ENCODE measurements at places on chromosomes 11 and 22. TPM values are rescaled to one million over a fixed set of nuclear protein-coding genes. Genes with fewer than 3 reads are reported as not detected.

DNA sequence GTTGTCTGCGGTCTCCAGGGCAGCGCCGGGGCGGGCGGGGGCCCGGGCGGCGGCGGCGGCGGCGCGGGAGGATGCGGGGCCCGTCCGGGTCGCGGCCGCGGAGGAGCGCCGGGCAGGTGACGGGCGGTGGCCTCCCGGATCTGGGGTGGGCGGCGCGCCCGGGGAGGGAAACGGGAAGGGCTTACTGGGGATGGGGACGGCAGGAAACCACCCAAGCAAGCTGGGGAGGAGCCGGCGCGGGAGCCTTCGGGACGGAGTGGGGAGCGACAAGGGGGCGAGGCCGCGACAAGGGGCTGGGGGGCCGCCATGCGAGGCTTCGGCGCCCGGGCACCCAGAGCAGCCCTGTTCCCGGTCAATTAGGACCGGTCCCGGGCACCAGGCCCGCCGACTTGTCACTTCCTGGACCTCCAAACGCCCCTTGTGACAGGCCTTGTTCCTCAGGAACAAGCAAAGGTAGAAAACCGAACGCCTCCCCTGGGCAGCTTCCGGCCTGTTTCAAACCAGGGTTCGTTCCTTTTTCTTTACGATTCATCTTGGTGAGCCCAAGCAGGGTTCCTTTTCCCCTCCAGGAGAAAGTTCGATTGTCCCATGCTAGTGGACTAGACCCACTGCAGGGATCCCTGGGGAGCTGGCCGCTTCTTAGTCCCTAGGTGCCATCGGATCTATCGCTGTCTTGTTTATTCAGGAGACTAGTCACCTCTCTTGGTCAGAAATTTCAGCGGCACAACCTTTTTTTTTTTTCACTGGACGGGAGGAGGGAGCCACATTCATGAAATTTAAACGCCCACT, 492 bp downstream of the JHY start:
- DNase-seq, result peak; percentile 74

DNA sequence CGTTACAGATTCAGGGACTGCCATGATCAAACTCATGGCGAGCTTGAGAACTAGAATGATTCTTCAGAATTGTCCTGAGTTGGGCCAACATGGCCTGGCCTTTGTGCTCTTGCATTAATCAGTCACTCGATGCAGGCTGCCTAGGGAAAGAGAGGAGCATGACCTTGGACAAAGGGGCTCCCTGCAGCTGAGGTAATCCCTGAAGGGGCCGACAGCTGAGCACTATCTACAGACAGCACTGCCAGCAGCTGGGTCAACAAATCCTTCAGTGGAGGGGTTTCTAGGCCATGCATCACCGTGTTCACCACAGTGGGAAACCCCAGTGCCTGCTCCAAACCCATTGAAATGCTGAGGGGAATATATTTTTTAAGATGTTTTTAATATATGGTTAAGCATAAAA, 159.5 kb upstream of the POU2AF2 start:
- peak; percentile 15 for DNase-seq

GRCh38 chr11:58127350-58127749, 2.0 kb upstream of the OR9I1 start:
- no peak for DNase-seq

- DNase-seq, result no peak
These were observed 400.4 kb downstream of the TBC1D22A start for GRCh38 chr22:47162865-47163264.

DNA sequence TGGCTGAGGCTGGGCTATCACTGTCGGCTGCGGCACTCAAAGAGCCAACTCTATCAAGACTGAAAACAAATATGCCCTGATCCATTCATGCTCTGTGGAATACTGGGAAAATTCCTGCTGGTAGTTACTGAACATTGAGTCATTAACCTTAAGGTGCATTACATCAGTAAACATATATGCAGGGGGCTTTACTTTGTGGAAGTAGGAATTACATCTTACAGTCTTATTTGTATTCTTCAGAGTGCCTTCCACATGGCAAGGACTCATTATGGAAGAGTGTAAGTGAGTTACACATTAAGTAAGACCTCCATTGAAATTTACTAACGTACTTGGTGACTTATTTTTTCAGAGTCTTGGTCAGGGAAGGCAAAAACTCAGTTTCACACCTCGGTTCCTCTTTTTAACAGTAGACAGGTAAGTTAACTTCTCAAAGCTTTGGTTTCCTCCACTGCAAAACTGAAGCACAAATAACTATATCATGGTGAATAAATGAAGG, 4.5 kb downstream of the OR5B21 start:
- no peak for DNase-seq

GRCh38 chr11:126421271-126421671, 65.8 kb downstream of the ST3GAL4 start:
- no peak for DNase-seq

DNA sequence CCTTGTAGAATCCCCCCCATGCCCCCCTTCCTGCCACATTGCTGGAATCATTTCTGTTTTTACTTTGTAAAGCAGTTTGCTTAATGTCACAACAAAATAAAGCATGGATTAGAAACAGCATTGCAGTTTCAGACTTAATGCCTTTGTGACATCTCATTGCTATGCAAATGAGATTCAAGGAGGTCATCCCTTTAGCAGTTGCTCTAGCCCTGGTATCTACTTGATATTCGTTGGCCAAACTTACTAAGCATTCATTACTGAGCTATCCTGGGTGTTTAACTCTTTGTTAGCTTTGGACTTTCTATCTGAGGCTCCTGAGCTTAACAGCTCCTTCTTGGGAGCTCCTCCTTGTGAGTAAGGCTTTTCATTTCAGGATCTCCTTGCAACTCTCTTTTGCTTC, 16.3 kb downstream of the FAT3 start:
- DNase-seq, result no peak

DNA sequence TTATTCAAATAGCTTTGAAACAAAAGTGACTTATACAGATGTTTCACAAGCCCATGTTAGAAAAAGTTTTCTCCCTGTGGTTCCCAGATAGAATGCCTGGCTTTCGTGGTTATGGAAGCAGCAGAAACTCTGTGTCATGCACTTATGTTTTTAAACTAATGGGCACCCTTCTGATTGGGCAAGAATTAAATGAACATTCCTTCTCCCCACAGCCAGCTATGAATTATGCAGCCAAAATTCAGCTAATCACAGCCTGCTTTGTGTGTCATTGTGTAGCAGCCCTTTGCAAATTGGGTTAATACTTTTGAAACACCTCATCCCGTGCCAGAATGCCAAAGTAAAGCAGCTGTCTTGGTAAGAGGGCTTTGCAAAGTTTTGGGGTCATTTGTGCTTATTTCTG, 46.9 kb downstream of the PANX1 start:
- no peak for DNase-seq

Gene CYP2D6
- total RNA-seq, result 3.8 TPM

DNA sequence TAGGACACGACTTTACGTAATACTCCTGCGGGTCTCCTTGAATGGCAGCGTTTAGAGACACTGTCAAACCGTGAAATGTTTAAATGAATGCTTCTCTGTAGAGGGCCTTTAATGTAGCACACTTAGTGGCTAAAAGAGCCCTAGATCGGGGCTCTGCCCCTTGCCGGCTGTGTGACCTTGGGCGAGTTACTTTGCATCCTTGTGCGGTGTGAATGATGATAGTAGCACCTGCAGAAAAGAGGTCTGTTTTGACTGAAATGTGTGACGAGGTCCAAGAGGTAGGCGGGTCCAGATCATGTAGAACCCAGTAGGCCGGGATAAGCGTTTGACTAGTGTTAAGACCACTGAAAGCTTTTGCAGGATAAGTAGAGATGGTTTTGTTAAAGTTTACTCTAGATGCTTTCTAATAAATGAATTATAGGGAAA, 866 bp downstream of the MED17 start:
- peak; percentile 6 for DNase-seq

- peak; percentile 88 for DNase-seq
These were observed 4.2 kb downstream of the SPI1 start for GRCh38 chr11:47373876-47374719.

- no peak for DNase-seq
These were observed 76.0 kb upstream of the TIMP3 start for GRCh38 chr22:32725369-32725988.

DNA sequence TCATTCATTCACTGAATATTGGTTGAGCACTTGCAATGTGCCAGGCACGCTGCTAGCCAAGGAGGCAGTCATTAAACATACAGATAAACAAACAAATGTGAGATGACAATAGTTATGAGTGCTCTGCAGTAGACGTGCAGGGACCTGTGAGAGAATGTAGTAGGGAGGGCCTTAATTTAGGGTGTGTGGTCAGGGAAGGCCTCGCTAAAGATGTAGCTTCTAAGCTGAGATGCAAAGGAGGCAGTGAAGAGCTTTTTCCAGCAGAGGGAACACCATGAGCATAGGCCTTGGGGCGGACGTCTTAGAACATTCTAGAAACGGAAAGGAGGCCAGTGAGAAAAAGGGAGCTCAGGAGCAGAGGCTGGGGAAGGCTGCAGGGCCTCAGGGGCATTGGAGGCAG, 789 bp upstream of the NCF4 start:
- no peak for DNase-seq

Gene CCDC73
- 0.03 TPM for total RNA-seq

Gene MMP7
- total RNA-seq, result 5.0 TPM

DNA sequence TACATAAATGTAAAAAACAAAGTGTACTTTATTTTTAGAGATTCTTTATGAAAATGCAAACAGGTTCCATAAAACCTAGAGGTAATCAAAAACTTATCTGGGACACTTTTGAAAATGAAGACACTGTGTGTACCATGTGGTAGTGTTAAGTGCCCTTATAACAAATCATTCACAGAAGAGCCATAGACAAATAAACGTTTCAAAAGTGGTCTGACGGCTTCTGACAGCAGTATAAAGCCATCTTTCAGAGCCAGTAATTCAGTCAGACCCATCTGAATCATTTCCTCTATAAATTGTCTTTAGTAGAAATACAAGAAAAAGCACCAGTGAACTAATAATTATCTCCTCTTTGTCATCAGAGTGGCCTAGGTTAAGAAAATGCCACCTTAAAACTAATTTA, 100.0 kb downstream of the PAX6 start:
- DNase-seq, result no peak

Gene TUB
- total RNA-seq, result 14.9 TPM

Gene SCGB1D2
- not detected for total RNA-seq

DNA sequence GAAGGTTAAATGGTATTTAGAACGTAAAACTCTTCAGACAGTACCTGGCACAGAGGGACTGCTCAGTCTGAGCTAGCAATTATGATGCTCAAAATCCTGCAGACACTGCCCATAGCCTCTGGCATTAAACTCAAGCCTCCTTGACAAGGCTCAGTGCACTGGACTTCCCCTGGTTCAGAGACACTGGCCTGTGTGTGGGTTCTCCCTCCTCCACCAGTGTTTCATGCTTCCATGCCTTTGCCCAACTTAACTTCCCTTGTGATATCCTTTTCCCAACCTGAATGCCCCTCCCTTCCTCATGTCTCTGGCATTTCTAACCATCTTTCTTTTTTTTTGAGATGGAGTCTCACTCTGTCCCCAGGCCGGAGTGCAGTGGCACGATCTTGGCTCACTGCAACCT, 9.1 kb downstream of the LTBP3 start:
- no peak for DNase-seq
